ENCODE measurements at places on chromosomes 12 and 14.

- DNase-seq = no peak
Observed at GRCh38 chr12:125093681-125094330, 28.6 kb downstream of the AACS start.

GRCh38 chr12:63912651-63913050, 68.2 kb downstream of the SRGAP1 start:
- DNase-seq = no peak

- DNase-seq = no peak
Observed at GRCh38 chr12:106897082-106897481, 58.6 kb upstream of the TMEM263 start.

DNA sequence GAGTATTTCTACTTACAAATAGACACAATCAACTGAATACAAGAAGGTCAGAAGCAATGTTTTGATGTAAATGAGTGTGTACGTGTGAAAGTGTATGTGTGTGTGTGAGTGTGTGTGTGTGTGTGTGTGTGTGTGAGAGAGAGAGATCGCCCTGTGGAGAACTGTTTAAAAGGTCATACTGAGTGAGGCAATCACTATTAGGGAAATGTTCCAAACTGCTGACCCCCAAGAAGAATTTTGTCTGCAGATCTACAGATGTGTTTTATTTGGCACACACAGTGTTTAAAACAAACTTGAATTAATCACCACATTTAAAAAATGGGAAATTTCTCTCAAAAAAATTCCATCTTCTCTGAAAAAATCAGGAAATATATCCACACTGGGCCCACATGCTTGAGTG, 1069.1 kb downstream of the SLC6A15 start:
- no peak for DNase-seq

- DNase-seq = no peak
Observed at GRCh38 chr14:55867719-55868118, 250.5 kb upstream of the PELI2 start.

- no peak for DNase-seq
Observed at GRCh38 chr12:112892856-112893255, 13.9 kb upstream of the OAS1 start.

GRCh38 chr12:30014991-30015390, 231.2 kb upstream of the TMTC1 start:
- no peak for DNase-seq

DNA sequence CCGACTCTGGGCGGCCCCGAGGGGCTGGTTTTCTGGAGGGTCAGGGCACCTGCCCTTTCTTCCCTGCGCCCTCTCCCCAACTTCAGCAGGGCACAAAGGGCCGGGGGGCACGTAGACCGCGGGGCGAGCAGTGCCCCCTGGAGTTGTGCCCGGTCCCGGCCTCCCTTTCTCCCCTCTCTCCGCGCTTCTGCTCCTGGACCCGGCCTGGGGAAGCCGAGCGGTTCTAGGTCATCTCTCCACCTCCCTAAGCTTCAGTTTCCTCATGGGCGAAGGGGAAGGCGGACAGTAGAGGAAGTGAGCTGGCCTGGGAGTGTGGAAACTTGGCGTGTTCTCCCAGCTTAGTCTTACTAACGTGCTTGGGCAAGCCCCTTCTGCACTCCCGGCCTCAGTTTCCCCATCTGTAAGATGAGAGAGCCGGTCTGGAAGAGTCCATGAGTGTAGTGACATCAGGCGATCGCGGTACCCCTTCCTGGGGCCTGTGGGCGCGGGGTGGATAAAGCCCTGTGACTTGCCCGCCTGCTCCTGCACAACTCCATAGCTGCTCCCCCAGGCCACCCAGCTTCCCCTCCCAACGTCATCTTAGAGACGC, 158.6 kb upstream of the PARP11 start:
- DNase-seq = no peak

GRCh38 chr14:59583755-59584154, 7.1 kb upstream of the CCDC175 start:
- DNase-seq = no peak

- DNase-seq = no peak
Observed at GRCh38 chr12:132456944-132457495, 32.9 kb upstream of the FBRSL1 start.

- no peak for DNase-seq
Observed at GRCh38 chr12:97200181-97200580, 262.4 kb upstream of the RMST start.

DNA sequence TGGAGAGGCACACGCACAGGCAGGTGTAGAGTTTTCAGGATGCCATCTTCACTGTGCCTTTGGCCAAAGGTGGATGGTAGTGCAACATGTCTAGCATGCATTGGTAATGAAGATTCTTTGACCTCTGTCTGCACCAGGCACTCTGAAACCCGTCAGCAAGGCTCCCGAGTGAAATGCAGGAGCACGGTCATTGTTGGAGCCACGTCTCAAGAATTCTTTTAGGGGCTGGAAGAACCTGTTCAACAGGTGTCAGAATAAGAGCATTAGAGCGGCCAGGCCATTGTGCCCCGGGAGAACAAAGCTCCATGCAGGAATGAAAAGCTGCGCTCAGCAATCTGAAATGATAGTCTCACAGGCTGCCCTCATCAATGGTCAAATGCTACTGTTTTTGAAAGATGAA, 40.2 kb upstream of the DICER1 start:
- peak; percentile 59 for DNase-seq

DNA sequence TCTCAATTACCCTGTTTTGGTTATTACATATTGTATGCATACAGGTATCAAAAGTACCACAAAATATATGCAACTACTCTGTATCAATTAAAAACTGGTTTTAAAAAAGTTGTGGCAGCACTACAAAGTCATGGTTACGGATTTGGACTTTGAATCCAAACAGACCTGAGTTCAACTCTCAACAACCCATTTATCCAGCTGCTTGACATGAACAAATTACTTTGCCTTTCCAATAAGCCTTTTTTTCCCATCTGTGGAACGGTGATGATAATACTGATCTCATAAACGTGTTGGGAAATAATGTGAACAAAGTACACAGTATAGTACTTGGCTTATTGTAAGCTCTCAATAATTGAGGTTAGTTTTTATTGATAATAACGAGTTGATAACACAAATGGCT, 85.0 kb downstream of the MNAT1 start:
- DNase-seq = no peak

- DNase-seq = no peak
Observed at GRCh38 chr12:106519607-106520021, 63.2 kb upstream of the RFX4 start.

GRCh38 chr14:50726372-50727107, 58.4 kb upstream of the SAV1 start:
- DNase-seq = no peak

DNA sequence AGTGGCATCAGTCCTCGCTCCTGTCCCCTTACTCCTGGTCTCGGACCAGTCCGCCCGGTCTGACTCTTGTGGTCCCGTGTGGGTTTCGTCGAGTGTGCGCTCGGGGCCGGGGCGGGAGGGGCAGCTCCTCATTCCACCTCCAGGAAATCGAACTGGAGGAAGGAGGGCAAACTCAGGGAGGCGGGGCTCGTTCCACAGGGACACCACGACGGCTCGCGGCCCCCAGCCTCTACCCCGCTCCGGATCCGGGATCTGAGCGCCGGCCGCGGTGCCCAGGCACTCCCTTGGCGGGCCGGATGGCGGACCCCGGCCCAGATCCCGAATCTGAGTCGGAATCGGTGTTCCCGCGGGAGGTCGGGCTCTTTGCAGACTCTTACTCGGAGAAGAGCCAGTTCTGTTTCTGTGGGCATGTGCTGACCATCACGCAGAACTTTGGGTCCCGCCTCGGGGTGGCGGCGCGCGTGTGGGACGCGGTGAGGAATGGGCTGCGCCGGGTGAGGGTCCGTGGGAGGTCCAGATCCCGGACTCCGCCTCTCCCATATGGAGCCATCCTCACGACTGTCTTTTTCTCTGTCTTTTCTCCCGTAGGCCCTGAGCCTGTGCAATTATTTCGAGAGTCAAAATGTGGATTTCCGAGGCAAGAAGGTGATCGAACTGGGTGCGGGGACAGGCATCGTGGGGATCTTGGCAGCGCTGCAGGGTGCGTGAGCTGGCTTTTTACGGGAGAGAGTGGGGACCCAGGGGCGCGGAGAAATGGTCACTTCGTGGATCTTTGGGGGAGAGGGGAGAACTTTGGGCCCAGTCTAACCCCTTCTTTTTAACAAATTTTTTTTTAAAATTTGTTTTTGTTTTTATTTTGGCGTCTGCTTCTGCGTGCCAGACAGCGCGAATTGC, at the start of gene EEF1AKMT3:
Gene EEF1AKMT3 (plus strand): TSS at position 186 of the 894 bp plus-strand sequence. CDS start 111 bp downstream, at position 297.
- DNase-seq = peak; percentile 70

DNA sequence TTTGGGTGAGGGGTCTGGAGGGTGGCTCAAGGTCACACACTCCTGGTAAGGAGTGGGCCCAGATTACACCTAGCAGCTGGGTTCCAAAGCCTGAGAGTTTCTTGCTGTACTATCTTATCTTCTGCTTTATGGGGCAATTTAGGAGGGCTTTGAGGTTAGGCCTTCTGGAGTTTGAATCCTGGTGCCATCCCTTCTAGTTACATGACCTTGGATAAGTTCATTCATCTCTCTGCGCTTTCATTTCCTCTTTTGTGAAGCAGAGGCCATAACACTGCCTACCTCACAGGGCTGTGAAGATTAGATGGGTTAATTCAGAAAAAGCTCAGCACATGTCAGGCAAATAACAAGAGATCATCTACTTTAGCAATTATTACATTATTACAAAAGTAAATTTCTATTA, 7.4 kb upstream of the KRT77 start:
- DNase-seq = no peak

GRCh38 chr12:48996794-48997718, 2.1 kb downstream of the DDN start:
- DNase-seq = peak; percentile 64

DNA sequence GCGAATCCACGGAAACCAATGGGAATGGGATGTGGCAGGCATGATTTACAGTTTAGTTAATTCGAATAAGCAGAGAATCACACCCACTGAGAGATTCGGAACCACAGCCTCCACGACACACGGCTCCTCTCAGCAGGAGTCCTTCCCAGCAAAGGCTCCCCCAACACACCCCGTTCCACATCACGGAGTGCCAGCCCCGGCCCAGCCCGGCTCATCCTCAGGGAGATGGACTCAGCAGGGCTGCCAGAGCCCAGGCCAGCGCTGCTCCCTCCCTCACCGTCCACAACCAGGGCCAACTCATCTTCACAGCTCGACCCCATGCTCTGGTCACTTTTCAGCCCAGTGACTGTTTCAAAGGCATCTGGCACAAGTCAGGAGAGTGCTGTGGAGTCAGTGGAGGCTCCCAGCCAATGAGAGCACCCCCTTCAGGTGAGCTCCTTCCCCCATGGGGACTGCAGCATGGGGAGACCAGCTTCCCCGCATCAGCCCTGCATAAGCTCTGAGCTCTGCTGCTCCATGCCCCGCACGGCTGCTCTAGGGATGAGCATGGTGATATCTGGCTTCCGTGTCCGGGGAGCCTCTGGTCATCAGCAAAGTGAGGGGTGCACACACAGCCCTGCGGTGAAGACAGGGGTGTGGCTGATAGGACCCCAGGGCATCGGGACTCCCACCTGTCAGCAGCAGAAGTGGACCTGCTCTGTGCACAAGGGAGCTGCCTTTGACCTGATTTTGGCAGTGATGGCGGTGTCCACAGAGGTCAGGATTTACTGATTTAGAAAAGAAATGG, 238.8 kb upstream of the SFSWAP start:
- no peak for DNase-seq

GRCh38 chr14:88063811-88064210, 58.9 kb downstream of the GPR65 start:
- no peak for DNase-seq

DNA sequence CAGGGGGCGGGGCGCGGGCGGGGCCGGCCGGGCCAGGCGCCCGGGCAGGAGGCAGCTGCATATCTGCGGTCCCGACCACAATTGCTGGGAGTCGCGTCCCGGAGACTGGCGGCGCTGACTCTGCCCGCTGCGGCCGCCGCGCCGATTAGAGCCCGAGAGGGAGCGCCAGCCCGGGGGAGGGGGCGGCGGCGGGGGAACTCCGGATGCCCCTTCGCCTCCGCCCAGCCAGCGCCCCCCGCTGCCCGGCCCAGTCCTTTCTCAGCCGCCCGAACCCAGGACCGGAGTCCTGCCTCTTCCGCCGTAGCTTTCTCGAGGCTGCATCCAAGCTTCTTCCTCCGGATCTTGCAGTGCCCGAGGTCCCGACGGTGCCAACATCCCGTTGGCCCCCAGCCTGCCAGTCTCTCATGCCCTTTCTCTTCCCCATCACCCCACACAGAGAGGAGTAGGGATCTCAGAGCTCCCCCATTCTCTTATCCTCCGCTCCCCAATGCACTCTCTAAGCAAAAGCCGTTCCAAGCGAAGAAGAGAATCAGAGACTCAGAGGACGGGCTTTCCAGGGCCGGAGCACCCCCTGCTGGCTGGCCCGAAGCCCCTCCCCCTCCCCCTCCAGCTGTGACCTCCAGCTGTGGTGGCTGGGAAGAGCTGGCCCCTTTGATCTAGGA, 8.8 kb upstream of the SP7 start:
- DNase-seq = peak; percentile 47

GRCh38 chr14:72962829-72963312, 36.6 kb downstream of the DCAF4 start:
- DNase-seq = no peak
